M059J (cell line): ENCODE measurements at places on chromosomes 1 and 21.

DNA sequence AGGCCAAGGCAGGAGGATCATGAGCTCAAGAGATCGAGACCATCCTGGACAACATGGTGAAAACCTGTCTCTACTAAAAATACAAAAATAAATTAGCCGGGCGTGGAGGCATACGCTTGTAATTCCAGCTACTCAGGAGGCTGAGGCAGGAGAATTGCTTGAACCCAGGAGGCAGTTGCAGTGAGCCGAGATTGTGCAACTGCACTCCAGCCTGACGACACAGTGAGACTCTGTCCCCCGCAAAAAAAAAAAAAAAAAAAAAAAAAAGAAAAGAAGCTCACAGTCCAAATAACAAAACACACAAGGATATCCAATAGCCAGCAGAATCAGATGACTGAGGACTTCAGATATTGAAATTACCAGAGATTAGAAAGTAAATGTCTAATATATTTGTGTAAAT is 11.8 kb downstream of the AHCTF1 start:
- no peak for DNase-seq

GRCh38 chr1:17629460-17629859 is 90.0 kb downstream of the ARHGEF10L start:
- no peak for DNase-seq

GRCh38 chr1:110462964-110463363 is 12.0 kb downstream of the PROK1 start:
- DNase-seq, result peak; percentile 28

DNA sequence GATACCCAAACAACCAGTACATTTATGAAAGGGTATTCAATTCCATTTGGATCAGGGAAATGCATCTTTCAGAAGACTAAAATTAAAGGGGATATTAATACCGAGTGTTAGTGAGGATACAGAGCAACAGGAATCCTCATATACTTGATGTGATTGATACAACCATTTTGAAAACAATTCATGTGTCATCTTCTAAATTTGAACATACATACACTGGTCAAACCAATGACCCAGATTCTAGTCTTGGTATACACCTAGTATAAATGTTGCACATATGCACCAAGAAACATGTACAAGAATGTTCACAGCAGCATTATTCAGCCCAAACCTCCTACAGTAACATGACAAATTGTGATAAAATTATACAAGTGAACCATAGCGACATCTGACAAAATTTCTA is 58.6 kb downstream of the ZNF644 start:
- DNase-seq, result no peak

DNA sequence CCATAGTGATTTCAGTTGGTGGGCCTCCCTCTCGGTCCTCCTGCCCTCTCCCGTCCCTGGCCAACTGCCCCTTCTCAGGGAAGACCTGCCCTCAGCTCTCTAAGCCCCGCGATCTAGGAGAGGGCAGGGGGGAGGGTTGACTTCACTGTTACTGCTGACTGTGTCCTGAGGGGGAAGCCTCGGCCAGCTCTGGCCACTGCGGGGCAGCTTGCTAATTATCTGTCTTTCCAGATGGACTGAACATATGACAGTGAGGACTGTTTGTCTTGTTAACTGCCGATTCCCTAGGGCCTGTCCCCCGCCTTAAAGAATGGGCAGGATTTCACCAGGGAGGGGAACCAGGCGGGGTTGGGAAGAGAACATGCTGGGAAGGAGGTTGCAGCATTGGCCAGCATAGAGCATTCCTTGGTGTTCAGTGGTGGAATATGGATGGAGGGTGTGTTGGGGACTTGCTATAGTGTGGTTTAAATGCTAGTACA is 22.9 kb downstream of the NIPAL3 start:
- no peak for DNase-seq

DNA sequence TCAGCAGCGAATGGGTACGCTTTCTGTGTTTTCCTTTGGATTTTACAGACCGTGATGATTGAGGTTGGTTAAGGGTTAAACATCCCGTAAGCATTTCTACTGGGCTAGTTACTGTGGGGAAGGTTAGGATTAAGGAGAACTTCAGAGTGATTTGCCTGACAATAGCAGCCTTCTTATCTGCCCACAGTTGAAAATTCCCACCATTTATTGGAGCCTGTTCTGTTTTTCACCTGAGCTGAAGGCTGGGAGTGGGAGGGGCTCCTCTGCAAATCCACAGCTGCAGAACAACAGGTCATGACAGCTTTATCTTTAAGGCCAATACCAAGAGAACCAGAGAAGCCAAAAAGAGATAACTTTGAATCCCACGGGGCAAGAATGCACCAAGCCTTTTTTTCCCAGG is 168.6 kb downstream of the KAZN start:
- DNase-seq, result no peak

GRCh38 chr21:17780539-17780938 is 38.6 kb downstream of the C21orf91 start:
- DNase-seq, result peak; percentile 47

GRCh38 chr1:168135116-168135920 is 1.4 kb downstream of the GPR161 start:
- DNase-seq, result peak; percentile 41

GRCh38 chr1:51518586-51519047 is 449 bp downstream of the EPS15 start:
- peak; percentile 53 for DNase-seq

DNA sequence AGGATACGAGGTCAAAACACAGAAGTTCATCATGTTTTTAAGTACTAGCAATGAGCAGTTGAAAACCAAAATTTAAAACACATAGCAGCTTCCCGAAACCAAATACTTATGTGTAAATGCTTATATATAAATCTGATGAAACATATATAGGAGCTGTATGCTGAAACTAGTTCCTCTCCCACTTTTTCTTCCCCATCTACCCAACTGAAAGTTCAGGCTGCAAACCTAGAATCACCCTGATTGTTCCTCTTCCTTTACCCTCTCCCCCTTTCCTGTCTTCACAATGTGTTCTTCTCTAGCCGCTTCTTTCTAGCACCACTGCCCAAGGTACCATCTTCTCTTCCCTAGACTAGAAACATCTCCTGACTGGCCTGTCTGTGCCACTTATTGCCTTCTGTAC is 90.6 kb downstream of the ST3GAL3 start:
- no peak for DNase-seq

- DNase-seq, result no peak
These were observed 1.5 kb upstream of the LAX1 start for GRCh38 chr1:203763505-203763904.

DNA sequence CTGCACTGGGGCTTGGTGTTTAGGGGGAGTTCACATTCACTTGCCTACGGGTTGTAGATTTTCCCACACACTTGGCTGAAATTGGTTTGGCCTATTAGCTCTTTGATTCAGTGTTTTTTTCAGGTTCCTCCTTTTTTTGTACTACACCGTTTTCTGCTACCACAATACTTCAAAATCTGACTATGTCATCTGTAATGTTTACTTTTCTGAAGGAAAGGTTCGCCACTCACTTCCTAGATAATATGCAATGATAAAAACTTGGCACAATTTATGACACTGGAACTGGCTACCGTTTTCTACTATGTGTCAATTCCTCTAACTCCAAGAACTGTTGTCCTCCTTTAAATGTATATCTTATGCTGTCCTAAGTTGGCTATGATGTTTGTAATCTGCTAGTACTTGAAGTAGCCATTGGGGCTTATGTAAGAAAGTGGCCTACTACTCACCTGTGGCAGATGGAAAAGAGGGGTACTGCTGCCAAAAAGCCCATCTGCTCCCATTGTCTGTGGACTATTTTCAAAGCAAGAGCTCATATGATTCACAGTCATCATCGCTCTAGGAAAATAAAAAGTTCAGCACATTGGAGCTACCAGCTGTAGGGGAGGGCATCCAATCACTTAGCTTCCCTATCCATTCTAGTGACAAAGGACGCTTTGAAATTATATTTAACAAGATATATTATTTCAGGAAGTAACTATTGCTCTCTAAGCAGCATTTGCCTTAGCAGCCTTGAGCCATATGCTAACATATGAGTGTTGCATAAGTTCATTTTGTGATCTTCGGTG is 42.4 kb upstream of the BACH1 start:
- peak; percentile 64 for DNase-seq

DNA sequence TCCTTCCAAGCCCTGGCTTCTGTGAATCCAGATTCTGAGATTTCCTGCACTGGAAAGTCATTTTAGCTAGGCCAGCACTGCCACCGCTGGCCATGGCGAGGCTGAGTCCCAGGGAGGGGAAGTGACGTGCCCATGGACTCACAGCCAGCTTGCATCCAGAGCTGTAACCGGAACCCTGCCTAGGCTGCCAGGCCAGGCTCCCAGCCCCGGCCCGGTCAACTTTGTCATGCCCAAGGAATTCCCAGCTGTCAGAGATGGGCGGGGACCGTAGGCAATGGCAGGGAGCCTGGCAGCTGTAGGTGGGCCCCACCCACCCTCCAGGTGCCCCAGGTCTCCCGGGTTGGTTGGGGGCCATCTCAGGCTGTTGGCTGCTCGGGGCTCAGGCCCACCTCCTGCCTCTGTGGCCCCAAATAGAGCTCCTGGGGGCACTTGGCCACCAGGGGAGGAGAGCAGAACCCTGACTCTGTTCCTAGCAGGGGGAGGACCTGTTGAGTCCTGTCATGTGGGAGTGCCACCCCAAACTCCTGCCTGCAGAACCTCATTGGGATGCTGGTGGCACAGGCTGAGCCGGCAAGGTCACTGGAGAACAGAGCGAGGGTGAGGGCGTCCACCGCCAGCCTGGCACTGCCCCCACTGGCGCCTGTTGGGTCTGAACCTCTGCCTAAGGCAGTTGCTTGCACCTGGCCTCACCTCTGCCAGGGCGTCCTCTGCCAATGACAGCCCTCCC is 57.8 kb downstream of the FOXO6 start:
- DNase-seq, result peak; percentile 94

DNA sequence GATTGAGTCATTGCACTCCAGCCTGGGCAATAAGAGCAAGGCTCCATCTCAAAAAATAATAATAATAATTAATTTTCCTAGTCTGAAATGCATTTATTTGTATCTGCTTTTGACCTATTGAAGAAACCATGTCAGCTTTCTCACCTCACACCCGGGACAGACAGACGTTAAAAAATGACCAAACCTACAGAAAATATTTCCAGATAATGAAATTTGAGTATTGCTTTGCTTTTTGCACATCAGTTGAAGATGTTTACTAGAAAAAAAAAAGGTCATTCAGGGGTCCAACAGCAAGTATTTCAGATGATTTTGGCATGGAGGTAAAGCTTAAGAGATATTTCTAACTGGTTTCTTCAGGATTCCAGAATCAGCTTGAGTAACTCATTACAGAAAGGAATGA is at the start of gene OR6K6:
Gene OR6K6 (plus strand): TSS at position 301 of the 400 bp plus-strand sequence. CDS start 168 bp downstream, outside the sequence.
- DNase-seq, result no peak

GRCh38 chr1:170664828-170665612 is 1.1 kb downstream of the PRRX1 start:
- DNase-seq, result peak; percentile 57

GRCh38 chr1:180266275-180267210 is 36.5 kb downstream of the LHX4 start:
- no peak for DNase-seq

- DNase-seq, result no peak
These were observed 57.1 kb downstream of the ZNF684 start for GRCh38 chr1:40588586-40588985.

DNA sequence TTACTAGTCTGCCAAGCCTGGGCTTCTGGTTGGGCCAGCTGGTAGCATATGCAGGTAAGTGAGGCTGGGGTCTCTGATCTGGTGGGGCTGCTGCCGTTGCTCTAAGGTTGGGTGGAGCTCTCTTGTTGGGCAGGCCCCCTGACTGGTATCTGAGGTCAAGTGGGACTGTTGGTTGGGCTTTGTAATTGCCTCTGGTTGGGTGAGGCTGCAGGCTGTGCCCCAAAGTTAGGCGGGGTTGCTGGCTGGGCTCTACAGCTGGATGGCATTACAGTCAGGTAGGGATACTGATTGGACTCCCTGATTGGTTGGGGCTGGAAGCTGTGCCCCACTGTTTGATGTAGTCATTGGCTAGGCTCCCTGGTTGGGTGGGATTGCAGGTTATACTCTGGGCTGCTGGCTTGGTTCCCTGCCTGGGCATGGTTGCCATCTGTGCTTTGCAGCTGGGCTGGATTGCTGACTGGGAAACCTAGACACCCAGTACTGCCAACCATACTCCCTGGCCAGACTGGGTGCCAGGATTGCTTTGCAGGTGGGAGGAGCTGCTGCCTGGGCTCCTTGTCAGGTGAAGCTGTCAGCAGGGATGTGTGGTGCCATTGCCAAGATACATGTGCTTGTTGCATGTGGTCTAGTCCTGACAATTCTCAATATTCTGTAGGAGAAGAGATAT is 130.5 kb downstream of the RABGAP1L start:
- DNase-seq, result no peak

DNA sequence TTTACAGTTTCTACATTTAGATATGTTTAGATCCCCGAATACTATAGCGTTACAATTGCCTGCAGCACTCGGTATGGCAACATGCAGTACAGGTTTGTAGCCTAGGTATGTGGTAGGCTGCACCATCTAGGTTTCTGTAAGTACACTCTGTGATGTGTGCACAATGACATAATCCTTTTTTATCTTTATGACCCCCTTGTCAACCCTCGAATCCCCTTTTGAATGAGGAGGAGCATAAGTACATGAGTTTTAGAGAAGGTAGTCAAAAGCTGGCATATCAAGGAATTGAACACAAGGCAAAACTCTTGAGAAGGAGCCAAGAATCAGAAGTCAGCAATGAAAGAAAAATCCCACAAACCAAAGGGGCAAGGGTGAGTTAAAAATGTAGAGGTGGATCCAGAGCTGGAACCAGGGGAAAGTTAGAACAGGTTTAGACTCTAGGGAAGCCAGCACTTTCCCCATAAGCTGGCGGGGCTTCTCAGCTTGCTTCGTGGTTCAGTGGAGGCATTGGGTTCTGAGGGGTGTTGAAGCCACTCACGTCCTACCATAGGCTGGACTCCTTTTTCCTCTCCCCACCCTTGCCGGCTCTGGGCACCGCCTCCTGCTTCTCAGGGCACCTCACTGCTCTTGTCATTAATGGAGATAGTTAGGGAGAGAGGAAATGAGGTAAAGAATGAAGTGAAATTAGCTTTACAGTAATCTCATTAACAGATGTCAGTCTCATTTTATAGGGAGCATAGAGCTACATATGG is 31.3 kb downstream of the OLFML3 start:
- no peak for DNase-seq

- DNase-seq, result no peak
These were observed 71.3 kb upstream of the LRRN2 start for GRCh38 chr1:204756811-204757210.

DNA sequence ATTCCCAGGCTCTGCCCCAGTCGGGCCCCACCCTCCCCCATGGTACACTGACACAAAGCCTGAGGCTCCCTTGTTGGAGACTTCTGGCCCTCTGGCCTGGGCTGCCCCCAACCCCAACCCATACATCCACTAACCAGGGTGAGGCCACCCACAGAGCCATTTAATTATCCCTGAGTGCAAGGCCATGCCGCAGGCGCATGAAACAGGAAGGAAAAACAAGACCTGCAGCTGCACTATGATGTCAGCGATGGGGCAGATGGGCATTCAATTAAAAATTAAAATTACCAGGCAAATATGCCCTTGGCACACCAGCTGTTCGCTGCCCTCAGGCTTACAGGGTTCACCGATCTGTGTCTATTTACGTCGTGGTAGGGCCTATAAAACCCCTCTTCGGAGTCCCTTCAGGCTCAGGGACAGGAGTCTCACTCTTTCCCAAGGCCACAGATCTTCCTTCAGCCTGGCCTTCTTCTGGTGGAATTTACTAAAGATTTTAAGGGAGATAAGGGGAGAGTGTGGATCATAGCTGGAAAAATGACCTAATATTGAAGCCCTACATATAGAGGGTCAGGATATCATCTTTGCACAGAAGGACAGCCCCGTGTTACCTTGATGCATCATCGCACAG is 29.6 kb upstream of the RGS16 start:
- no peak for DNase-seq
